ENCODE measurements at places on chromosomes 11 and 22.
A peak's percentile ranks its signal among the peaks of the same experiment; 100 is the strongest.

- H3K36me3 ChIP-seq: no peaks in the 10 kb centered on the region
- H3K4me3 ChIP-seq: no peak overlapping the region
- DNase-seq: no peak
- H3K27me3 ChIP-seq: no peaks in the 10 kb centered on the region
- H3K4me1 ChIP-seq: no peaks in the 10 kb centered on the region
Observed at GRCh38 chr11:30197869-30198268, 32.9 kb upstream of the FSHB start.

- no peak overlapping the region for H3K4me3 ChIP-seq
- H3K27me3 ChIP-seq: peaks cover 9% of the 10 kb centered on the region
- no peak for DNase-seq
- H3K4me1 ChIP-seq: no peaks in the 10 kb centered on the region
- no peak overlapping the region for H3K27ac ChIP-seq
- H3K36me3 ChIP-seq: no peaks in the 10 kb centered on the region
Observed at GRCh38 chr22:36106910-36107309, 53.6 kb downstream of the APOL3 start.

GRCh38 chr11:45889966-45890365, 4.5 kb downstream of the MAPK8IP1 start:
- H3K36me3 ChIP-seq: no peaks in the 10 kb centered on the region
- peaks cover 6% of the 10 kb centered on the region for H3K27me3 ChIP-seq
- DNase-seq: no peak
- no peak overlapping the region for H3K4me3 ChIP-seq

GRCh38 chr22:38162881-38163843, 18.5 kb downstream of the PLA2G6 start:
- peaks cover 23% of the 10 kb centered on the region for H3K36me3 ChIP-seq
- H3K27me3 ChIP-seq: no peaks in the 10 kb centered on the region
- H3K4me3 ChIP-seq: no peak overlapping the region
- H3K4me1 ChIP-seq: peaks cover 10% of the 10 kb centered on the region
- no peak overlapping the region for H3K27ac ChIP-seq
- no peak for DNase-seq

DNA sequence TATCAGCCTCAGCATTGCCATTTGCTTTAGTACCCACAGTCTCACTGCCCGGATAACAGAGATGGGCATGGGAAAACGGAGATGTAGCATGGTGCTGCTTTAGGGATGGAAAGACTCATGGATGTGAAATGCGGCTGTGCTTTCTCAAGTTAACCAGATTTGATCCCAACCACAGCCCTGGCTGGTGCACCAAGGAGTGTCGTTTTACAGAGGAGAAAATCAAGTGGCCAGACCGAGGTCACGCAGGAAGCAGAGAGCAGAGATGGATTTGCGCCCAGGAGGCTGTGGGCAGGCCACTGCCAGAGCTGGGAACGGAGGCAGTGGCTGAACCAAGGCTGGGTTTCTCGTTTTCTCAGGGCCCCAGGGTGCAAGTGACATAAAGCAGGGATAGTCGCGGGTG, 9.0 kb downstream of the MB start:
- peaks cover 5% of the 10 kb centered on the region for H3K27me3 ChIP-seq
- H3K27ac ChIP-seq: no peak overlapping the region
- H3K36me3 ChIP-seq: no peaks in the 10 kb centered on the region
- no peak overlapping the region for H3K4me3 ChIP-seq
- H3K4me1 ChIP-seq: peaks cover 21% of the 10 kb centered on the region

GRCh38 chr22:48888466-48889208, 939.0 kb downstream of the BRD1 start:
- no peak overlapping the region for H3K27ac ChIP-seq
- DNase-seq: no peak
- no peaks in the 10 kb centered on the region for H3K36me3 ChIP-seq
- no peak overlapping the region for H3K4me3 ChIP-seq
- no peaks in the 10 kb centered on the region for H3K27me3 ChIP-seq

GRCh38 chr11:9313648-9314290, 624 bp downstream of the TMEM41B start:
- H3K36me3 ChIP-seq: peaks cover 20% of the 10 kb centered on the region
- peaks cover 26% of the 10 kb centered on the region for H3K4me1 ChIP-seq
- peak overlapping the region; percentile 94 for H3K27ac ChIP-seq

DNA sequence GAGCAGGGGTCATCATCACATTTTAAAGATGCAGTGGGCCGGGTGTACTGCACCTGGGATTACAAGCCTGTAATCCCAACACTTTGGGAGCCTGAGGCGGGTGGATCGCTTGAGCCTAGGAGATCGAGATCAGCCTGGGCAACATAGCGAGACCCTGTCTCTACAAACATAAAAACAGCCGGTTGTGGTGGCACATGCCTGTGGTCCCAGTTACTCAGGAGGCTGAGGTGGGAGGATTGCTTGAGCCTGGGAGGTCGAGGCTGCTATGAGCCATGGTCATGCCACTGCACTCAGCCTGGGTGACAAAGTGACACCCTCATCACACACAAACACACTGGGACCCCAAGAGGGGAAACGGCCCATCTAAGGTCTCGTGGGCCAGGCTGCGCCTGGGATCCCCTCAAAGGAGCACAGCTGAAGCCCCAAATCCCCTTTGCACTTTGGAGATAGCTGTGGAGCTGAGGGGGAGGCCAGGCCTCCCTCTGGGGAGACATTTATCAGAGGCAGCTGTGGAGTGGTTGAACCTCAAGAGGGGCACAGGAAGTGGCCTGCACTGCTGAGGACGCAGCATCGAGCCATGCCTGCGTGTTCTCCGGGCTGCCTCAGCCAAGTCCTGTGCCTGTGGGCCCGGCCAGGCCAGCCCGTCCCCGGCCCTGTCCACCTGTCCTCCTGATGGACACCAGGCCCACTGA, 27.5 kb downstream of the OSBPL5 start:
- H3K27ac ChIP-seq: no peak overlapping the region
- DNase-seq: no peak
- H3K4me1 ChIP-seq: no peaks in the 10 kb centered on the region
- no peaks in the 10 kb centered on the region for H3K27me3 ChIP-seq
- no peaks in the 10 kb centered on the region for H3K36me3 ChIP-seq
- no peak overlapping the region for H3K4me3 ChIP-seq

DNA sequence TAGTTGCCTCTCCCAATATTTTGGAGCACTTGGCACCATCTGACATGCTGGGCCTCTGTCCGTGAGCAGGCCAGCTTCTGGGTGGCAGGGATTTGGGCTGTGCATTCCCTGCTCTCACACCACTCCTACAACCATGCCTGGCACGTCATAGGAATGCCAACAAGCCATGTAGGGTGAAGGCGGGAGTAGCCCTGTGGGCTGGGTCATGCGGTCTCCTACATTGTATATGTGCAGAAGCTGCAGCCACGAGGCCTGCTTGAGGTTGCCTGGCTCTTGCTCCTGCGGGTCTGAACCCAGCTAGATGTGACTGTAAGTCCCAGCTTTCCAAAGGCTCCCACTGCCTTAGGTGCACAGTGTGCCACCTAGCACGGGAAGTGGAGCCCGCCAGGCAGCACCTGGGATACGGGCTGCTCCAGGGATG, 14.5 kb downstream of the MYEOV start:
- H3K4me3 ChIP-seq: no peak overlapping the region
- no peaks in the 10 kb centered on the region for H3K27me3 ChIP-seq
- DNase-seq: no peak
- no peaks in the 10 kb centered on the region for H3K36me3 ChIP-seq

DNA sequence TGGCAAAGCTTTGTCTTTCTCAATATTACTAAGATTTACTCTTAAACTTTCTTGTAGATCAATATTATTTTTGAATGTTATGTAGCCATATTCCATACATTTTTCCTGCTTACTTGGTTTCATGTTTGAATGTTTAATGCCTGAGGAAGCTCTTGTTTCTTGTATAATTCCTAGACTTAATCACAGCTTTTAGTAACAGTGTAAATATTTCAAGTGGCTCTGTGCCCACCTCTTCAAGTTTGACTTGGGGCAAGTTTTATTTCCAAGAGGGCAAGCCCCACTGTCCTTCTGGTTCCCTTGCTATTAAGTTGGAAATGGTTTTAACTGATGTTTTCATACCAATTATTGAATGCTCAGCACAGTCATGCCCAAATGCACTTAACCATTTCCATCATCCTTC, 1004.1 kb downstream of the OPCML start:
- no peaks in the 10 kb centered on the region for H3K36me3 ChIP-seq
- H3K4me1 ChIP-seq: no peaks in the 10 kb centered on the region
- H3K27me3 ChIP-seq: no peaks in the 10 kb centered on the region
- H3K27ac ChIP-seq: no peak overlapping the region
- H3K4me3 ChIP-seq: no peak overlapping the region

GRCh38 chr11:47378010-47378835, at the start of gene SPI1:
TSS of gene SPI1 (minus strand) at chr11:47378547. CDS start at chr11:47378353, 194 bp downstream.
- H3K4me3 ChIP-seq: no peak within 1 kb of the TSS
- H3K27ac ChIP-seq: no peak within 1 kb of the TSS
- H3K4me1 ChIP-seq: no peaks in the 10 kb centered on the region
- no peak for DNase-seq
- H3K27me3 ChIP-seq: no peaks in the 10 kb centered on the region
- no peaks in the 10 kb centered on the region for H3K36me3 ChIP-seq

DNA sequence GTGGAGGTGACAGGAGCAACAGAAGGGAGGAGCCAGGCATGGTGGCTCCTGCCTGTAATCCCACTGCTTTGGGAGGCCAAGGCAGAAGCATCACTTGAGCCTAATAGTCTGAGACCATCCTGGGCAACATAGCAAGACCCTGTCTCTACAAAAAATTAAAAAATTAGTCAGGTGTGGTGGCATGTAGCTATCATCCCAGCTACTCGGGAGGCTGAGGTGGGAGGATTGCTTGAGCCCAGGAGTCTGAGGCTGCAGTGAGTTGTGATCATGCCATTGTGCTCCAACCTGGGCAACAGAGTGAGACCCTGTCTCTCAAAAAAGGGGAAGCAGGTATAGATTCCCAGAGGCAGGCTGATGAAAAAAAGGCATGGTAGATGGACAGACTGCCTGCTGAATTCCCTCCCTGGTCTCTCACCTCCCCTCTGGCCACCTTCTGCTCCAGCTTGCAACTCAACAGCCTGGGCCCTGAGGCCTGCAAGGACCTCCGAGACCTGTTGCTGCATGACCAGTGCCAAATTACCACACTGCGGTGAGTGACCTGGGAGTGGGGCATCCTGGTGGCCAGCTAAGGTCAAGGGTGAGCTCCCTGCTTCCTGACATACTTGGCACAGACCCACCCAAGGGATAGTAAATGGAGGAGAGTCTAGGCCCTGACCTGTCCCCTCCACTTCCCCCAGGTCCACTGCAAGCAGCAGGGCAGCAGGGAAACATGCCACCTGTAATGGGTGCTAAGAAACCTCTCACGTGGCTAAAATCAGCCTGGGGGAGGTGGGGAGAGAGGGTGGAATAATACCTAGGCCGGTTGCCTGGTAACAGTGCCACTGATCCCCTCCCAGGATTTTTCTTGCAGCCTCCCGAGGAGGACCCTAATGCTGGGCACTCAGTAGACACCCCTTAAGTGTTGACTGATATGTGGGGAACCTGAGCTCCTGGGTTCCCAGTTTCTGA, 4.3 kb upstream of the NHERF4 start:
- peaks cover 10% of the 10 kb centered on the region for H3K4me1 ChIP-seq
- H3K27ac ChIP-seq: no peak overlapping the region
- no peak overlapping the region for H3K4me3 ChIP-seq
- DNase-seq: no peak

DNA sequence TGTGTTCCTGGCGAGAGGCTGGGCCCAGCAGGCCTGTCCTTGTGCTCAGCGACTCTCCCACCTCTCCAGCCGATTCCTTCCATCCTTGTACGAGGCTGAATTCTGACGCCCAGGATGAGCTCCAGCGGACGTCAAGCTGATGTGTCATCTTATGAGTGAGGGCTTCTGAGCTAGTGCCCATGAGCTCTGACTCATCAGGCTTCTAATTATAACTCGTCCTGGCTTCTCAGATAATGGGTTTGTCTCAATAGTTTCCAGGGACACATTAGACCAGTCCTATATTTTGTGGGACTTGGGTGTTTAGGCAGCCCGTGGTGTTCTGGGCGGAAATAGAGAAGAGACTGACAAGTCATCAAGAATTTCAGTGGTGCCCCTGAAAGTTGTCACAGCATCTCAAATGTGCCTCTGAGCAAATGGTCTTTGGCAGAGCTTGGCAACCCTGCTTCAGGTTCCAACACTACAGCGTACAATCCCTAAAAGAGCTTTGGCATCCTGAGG, 108.2 kb upstream of the CD44 start:
- peaks cover 37% of the 10 kb centered on the region for H3K27me3 ChIP-seq
- peak overlapping the region; percentile 66 for H3K4me3 ChIP-seq
- H3K4me1 ChIP-seq: peaks cover 49% of the 10 kb centered on the region

DNA sequence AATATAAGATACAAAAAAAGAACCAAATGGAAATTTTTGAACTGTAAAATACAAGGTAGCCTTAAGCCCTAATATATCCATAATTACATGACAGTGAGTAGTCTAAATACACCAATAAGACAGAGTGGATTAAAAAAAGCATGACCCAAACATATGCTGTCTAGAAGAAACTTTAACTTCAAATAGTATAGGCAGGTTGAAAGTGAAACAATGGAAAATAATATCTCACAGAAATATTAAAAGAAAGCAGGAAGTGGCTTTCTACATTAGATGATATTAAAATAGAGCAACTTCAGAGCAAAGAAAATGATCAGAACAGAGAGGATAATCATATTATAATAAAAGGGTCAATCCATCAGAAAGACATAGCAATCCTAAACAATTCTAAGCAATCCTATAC, 21.8 kb downstream of the DCUN1D5 start:
- H3K4me1 ChIP-seq: peaks cover 44% of the 10 kb centered on the region
- peak overlapping the region; percentile 37 for H3K4me3 ChIP-seq
- no peak for DNase-seq

GRCh38 chr22:44183287-44183588, 2.5 kb downstream of the PARVG start:
- no peaks in the 10 kb centered on the region for H3K27me3 ChIP-seq
- H3K36me3 ChIP-seq: peaks cover 27% of the 10 kb centered on the region
- peak overlapping the region; percentile 88 for H3K27ac ChIP-seq

DNA sequence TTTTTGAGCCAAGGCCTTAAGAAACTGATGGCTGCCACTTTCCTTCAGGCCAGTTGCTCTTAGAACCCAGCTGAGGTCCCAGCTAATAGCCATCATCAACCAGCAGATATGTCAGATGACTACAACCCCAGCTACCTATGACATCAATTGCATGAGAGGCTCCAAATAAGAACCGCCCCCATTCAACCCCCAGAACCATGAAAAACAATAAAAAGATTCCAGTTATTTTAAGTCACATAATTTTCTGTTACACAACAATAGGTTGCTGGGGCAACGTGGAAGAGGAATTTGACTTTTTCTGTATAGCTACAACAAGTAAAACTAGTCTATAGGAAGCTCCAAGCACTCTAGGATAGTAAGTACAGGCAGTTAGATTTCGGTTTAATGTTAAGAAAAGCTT, 216.3 kb upstream of the MTNR1B start:
- H3K27ac ChIP-seq: no peak overlapping the region
- no peaks in the 10 kb centered on the region for H3K4me1 ChIP-seq
- no peak overlapping the region for H3K4me3 ChIP-seq
- no peaks in the 10 kb centered on the region for H3K36me3 ChIP-seq
- DNase-seq: no peak

- no peak for DNase-seq
- H3K27ac ChIP-seq: no peak overlapping the region
- no peaks in the 10 kb centered on the region for H3K27me3 ChIP-seq
- H3K4me3 ChIP-seq: no peak overlapping the region
- H3K36me3 ChIP-seq: peaks cover 17% of the 10 kb centered on the region
Observed at GRCh38 chr11:111954154-111954553, 17.0 kb downstream of the DIXDC1 start.
